ENCODE measurements at places on chromosomes 5 and 9. TPM values are rescaled to one million over a fixed set of nuclear protein-coding genes. Genes with fewer than 3 reads are reported as not detected.

B4GALT7 gene
- 13.0 TPM for total RNA-seq

DNA sequence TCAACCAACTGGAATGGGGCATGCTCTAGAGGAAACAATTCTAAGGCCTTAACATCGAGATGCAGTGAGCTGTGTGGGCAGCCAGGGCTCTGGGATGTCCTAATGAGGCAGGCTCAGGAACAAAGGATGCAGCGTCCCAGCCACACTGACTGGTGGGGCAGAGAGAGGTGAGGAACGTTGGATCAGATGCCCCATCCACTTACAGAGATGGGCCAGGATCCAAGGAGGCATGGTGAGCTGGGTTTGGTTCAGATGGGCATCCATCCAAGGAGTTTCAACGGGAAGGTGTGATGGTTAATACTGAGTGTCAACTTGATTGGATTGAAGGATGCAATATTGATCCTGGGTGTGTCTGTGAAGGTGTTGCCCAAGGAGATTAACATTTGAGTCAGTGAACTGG, 15.5 kb upstream of the MARCHF6 start:
- DNase-seq, result no peak

VCAN gene
- 14.0 TPM for total RNA-seq

FBP2 gene
- total RNA-seq, result not detected

DNA sequence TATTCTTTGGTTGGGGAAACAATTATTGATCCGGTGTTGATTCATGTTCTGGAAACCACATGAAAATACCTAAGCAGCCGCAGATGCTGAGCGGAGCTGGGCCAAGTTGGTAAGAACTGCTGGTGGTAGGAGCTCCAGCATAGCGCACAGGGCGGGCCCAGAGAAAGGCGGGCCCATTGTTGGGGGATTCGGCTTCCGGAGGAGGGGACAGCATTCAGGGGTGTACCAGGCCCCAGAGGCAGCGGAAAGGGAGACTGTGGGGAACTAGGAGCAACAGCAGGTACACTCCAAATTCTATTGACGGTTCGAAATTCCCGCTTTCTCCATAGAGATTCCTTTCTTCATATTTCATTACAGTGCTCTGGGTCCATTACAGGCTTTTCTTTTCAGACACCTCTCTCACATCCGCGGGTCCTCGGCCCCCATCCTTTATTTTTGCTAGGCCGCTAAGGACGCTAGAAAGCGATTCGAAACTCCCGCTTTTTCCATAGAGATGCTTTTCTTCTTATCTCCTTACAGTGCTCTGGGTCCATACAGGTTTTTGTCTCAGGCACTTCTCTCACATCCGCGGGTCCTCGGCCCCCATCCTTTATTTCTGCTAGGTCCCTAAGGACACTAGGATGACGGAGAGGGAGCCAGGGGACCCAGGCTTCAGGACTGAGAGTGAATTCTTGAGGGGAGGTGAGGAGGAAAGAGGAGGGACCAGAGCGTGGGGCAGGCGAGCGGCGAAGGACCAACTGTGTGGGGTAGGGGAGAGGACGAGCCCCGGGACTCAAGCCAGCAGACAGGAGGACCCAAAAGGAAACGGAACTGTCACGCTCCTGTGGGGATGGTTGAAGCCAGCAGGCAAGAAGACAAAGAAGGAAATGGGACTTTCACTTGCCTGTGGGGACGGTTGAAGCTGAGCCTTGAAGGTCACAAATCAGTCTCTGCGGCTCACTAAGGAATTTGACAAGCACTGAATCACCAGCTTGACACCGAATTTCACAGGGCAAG, at the start of gene CCDC152:
TSS of gene CCDC152 (plus strand) at position 213 of the 996 bp plus-strand sequence. CDS start 2,304 bp downstream, outside the sequence.
- peak; percentile 5 for DNase-seq

DNA sequence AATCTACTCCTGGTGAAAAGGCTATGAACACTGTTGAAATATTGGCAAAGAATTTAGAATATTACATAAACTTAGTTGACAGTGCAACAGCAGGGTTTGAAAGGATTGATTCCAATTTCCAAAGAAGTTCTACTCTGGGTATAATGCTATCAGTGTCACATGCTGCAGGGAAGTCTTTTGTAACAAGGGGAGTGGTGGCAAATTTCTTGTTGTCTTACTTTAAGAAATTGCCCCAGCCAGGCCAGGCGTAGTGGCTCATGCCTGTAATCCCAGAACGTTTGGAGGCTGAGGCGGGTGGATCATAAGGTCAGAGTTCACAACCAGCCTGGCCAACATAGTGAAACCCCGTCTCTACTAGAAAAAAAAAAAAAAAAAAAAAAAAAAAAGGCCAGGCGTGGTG, 86.3 kb upstream of the OTULINL start:
- no peak for DNase-seq

DNA sequence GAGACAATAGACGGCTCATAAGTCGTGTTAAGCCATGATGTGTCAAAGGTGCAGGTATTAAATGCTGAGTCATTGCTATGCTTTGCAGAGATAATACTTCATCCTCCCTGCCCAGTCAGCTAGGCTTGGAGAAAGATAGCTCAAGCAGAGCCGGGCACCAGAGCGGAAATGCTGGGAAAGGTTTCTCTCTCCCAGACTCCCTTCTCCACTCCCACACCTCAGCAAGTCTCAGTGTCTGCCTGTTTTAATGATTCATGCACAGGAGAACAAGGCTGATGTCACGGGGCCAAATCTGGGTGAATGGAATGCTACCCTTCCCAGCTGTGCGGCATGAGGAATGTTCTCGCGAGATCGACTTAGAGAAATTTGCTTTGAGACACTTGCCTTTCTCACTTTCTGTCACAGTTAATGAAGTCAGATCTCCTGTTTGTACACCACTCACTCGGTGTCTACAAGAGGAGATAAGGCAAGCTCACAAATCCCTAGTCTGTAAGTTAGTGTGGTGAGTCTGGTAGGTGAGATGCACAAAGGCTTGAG, 204.4 kb downstream of the EFNA5 start:
- no peak for DNase-seq

- DNase-seq, result no peak
Measured at GRCh38 chr9:131433302-131433854, 39.5 kb downstream of the PRRC2B start.

IRF1 gene
- 23.0 TPM for total RNA-seq

FBN2 gene
- 12.1 TPM for total RNA-seq

AFF4 gene
- 63.8 TPM for total RNA-seq
